ENCODE measurements at places on chromosomes 6 and 20. TPM values are rescaled to one million over a fixed set of nuclear protein-coding genes. Genes with fewer than 3 reads are reported as not detected.

The TMC2 gene
- total RNA-seq: not detected

The CYP24A1 gene
- total RNA-seq: 5.7 TPM

The RBM38 gene
- total RNA-seq: 5.8 TPM

The HCRTR2 gene
- not detected for total RNA-seq

The GTSF1L gene
- not detected for total RNA-seq

The KHDC1L gene
- not detected for total RNA-seq

The LRRN4 gene
- total RNA-seq: 0.84 TPM

The SALL4 gene
- not detected for total RNA-seq

The CST2 gene
- not detected for total RNA-seq

The LPA gene
- total RNA-seq: not detected

The HEY2 gene
- not detected for total RNA-seq

The TMEM217 gene
- 0.23 TPM for total RNA-seq

The IL17A gene
- not detected for total RNA-seq

The ELOVL4 gene
- total RNA-seq: 7.0 TPM

The CDSN gene
- total RNA-seq: 1.7 TPM

The ASIP gene
- total RNA-seq: not detected

The TEAD3 gene
- total RNA-seq: 11.7 TPM

The PARD6B gene
- total RNA-seq: 1.2 TPM

The PROCR gene
- total RNA-seq: 162 TPM

The OOEP gene
- total RNA-seq: 0.11 TPM

The GSTA3 gene
- not detected for total RNA-seq

The CCN5 gene
- total RNA-seq: not detected

The UST gene
- 4.3 TPM for total RNA-seq

The NKX2-4 gene
- total RNA-seq: not detected

The PXT1 gene
- total RNA-seq: not detected

The CST7 gene
- not detected for total RNA-seq

The HSPA1L gene
- 0.62 TPM for total RNA-seq

The HIVEP1 gene
- 14.0 TPM for total RNA-seq

The FBXO30 gene
- 6.2 TPM for total RNA-seq

The CD93 gene
- under 0.01 TPM for total RNA-seq

The TCF21 gene
- total RNA-seq: not detected

The SLC44A4 gene
- total RNA-seq: not detected

The PAX1 gene
- not detected for total RNA-seq

The PDYN gene
- total RNA-seq: not detected

The PRICKLE4 gene
- total RNA-seq: 1.4 TPM

The PDE7B gene
- total RNA-seq: under 0.01 TPM

The SDCBP2 gene
- total RNA-seq: 11.3 TPM
